ENCODE measurements at places on chromosomes 2 and 18.

DNA sequence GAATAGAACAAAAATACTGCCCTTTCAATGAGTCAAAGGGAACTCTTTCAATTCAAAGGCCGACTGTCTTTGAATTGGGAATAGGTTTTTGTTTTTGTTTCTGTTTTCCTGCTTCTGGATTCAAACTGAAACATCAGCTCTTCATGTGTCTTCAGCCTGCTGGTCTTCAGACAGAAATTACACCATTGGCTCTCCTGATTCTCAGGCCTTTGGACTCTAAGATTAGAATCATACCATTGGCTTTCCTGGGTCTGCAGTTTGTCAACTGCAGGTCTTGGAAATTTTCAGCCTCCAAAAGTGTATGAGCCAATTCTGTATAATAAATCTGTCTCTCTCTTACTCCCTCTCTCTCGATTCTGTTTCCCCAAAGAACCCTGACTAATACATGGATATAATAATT lies 31.1 kb downstream of the CTLA4 start:
- no peak for DNase-seq

DNA sequence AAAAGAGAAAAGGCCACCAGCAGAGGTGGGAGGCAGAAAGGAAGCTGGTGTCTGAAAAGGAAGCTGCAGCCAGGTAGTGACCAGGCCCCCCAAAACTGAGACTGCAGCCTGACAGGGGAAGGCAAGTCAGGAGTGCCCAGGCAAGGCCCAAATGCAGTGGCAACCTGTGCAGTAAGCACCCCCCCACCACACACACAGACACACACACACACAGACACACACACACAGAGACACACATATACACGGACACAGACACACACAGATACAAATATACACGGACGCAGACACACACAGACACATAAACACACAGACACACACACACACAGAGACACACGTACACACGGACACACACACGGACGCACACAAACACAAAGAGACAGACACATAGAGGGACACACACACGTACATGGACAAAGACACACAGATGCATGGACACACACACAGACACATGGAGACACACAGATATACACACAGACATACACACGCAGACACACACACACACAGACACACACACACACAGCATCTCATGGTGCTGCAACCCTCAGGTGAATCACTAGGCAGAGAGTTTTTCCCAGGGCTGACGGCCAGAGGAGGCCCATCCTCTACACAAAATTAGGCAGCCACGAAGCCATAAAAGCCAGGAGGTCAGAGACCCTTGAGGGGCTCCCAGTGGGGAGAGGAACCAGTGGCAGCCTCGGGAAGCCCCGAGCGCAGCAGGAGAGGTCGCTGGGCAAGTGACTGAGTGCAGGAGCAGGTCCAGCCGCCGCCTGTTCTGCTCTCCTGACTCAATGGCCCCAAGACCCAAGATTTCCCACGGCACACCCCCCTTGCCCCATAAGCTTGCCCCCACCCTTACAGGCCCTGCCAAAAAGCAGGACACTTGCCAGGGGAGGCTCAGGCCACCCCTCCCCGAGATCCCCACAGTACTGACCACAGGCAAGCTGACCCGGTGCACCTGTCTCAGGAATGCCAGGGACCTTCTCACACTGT lies 6.3 kb downstream of the SDC1 start:
- no peak for DNase-seq

DNA sequence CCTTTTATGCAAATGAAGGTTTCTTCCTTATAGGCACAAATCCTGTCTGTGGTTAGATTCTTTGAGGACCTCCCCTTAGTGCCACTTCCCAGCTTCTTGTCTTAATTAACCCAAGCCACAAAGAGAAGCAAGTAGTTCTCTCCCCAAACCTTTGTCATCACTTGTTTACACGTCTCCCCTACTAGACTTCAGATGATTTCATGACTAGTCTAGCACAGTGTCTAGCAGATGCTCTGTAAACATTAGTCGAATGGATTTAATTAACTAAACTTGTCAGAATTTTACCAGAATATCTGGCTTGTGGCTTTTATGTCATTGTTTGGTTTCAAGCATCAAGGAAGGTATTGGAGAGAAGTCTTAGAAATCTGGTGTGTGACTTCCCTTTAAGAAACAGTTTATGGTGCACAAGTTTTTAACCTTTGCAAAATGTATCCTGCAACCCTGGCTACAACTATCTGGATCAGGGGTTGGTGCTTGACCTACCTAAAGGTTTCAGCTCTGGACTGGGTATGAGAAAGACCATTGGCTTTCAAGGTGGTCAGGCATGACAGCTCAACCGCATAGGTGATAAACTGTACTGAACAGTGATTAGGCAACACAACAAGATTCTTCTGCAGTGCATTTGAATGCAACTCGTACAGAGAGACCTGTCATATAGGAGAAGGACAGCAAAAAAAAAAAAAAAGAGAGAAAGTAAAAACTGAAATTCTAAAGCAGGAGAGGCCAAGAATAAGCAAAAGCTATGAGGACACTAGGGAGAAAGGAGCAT lies 93.2 kb upstream of the CCDC150 start:
- no peak for DNase-seq

GRCh38 chr18:53710080-53710479 lies 514.4 kb downstream of the MBD2 start:
- DNase-seq = no peak

DNA sequence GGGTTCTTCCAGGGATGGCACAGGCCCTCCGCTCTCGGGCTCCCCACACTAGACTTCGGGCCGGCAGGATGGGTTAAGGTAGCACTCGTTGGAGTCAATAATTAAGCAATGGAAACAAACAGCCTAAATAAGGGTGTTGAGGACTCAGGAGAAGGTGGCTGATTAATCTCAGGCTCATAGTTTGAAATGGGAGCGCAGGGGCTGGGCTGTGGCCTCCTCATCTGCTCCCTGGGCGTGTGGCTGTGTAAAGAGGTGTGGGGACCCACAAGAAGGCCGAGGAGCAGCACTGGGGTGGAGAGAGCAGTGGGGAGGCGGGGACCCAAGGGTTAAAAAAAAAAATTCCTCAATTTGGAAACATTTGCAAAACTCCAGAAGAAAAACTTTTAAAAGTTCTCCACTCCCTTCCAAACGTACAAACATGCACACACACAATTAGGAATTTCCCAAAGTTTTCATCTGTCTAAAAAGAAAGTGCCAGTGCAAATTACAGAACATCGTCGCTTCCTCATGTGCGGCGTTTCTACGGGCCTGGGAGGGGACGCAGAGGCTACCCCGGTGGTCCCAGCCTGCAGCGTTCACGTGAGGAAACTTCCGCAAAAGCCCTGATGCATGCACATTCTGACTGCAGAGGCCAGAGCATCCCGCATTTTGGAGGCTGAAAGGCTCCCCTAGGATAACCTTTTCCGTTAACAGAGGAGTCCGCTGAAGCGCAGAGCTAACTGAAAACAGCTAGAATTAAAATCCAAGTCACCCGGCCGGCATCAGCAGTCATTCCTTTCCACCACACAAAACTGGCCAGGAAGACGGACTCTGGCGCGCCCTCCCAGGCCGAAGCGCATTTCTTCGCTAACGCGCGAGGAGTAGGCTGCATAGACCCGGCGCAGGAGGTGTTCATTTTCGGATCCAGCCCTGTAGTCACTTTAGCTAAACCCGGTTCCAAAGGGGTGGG lies 1.0 kb upstream of the TUBB6 start:
- no peak for DNase-seq

DNA sequence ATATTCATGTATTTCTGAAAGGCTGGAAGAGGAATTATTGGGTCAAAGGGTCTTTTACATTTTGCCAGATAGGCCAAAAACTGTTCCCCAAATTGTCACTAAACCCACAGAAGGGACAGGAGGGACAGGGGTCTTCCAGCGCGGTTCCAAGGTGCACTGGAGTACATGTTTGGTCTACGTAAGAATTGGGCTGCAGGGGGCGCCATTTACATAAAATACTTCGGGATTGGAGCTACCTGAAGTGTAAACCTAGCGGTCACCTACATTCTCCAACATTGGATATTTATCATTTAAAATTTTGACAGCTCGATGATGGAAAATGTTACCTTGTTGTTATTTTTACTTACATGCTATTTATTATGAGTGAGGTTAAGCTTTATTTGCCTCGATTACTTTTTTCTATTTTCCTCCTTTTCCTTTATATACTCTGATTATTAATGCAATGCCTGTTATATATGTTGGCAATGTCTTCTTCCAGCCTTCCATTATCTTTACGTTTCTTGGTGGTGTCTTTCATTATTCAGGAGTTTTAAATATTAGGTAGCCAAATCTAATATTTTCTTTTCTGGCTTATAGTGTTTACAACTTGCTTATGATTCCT lies 43.0 kb upstream of the RAB6C start:
- peak; percentile 13 for DNase-seq

- DNase-seq = no peak
These were observed 67.4 kb downstream of the KLHL29 start for GRCh38 chr2:23452372-23452771.

DNA sequence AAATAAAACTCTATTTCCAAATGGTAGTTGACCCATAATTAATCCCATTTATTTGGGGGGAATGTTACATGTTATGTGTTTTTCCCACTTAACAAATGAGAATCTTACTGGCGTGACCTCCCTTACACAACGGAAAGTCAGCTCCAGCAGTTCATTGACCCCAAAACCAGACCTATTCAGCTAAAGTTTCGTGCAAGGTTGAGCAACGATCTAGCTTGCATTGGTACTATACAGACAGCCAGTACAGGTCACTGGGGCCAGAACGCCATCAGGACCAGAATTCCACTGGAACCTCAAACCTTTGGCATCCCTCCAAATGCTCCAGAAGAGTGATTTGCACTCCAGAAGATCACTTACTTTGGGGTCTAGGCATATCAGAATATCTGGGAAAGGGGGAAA lies 6.8 kb upstream of the CTAGE1 start:
- DNase-seq = no peak

DNA sequence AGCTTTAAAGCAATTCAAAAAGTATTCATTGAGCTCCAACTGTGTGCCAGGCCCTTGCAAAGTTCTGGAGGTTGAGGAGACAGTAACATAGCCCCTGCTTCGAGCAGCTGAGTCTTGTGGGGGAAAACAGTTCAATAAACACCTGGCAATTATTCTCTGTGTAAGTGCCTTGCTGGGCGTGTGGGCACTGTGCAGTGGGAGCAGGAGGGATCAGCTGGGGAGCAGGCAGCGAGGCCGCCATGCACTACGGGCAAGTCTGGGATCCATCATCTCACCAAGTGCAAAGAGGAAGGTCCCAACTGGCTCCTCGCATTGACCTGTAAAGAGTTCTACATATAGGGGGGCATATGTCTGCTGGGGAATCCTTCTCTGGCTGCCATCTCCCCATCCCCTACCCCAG lies 342.2 kb upstream of the HS6ST1 start:
- no peak for DNase-seq

- no peak for DNase-seq
These were observed 703.0 kb downstream of the RNF144A start for GRCh38 chr2:7620255-7620654.

DNA sequence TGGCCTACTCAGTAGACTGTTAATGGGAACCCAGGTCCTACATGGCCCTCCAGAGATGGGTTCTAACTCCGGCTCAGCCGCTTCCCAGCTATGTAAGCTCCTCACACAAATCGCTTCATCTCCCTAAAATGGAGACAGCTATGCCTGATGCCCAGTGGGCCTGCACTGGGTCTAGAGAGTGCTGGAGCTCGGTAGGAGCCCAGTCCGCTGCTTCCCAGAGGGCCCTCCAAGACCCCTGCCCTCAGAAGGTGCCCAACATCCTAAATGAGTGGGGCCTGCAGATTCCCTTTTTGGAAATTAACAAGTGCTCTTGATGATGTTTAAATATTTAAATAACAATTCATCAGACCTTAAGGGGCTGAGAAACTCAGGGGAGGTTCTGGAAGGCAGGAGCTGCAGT lies 47.1 kb downstream of the HS1BP3 start:
- no peak for DNase-seq

- no peak for DNase-seq
These were observed 58.7 kb downstream of the SLC25A12 start for GRCh38 chr2:171835386-171835785.

GRCh38 chr18:617970-618504 lies 21.2 kb downstream of the CLUL1 start:
- no peak for DNase-seq

DNA sequence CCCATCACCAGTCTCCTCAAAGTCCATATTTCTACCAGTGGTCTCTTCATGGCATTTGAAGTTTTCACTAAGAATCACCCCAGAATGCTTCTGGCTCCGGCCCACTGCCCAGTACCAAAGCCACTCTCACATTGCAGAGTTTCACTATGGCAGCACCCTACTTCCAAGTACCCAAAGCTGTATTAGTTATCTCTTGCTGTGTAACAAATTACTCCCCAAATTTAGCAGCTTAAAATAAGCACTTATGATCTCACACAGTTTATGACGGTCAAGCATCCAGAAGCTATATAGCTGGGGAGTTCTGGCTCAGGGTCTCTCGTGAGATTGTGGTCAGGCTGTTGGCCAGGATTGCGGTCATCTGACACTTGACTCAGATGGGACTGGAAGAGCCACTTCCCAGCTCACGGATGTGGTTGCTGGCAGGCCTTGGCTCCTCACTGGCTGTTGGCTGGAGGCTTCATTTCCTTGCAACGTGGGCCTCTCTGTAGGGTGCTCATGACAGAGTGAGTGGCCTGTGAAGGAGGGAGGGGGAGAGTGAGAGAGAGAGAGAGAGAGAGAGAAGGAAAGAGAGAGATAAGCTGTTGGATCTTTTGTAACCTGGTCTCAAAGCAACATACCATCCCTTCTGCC lies 189.5 kb downstream of the CTIF start:
- no peak for DNase-seq

DNA sequence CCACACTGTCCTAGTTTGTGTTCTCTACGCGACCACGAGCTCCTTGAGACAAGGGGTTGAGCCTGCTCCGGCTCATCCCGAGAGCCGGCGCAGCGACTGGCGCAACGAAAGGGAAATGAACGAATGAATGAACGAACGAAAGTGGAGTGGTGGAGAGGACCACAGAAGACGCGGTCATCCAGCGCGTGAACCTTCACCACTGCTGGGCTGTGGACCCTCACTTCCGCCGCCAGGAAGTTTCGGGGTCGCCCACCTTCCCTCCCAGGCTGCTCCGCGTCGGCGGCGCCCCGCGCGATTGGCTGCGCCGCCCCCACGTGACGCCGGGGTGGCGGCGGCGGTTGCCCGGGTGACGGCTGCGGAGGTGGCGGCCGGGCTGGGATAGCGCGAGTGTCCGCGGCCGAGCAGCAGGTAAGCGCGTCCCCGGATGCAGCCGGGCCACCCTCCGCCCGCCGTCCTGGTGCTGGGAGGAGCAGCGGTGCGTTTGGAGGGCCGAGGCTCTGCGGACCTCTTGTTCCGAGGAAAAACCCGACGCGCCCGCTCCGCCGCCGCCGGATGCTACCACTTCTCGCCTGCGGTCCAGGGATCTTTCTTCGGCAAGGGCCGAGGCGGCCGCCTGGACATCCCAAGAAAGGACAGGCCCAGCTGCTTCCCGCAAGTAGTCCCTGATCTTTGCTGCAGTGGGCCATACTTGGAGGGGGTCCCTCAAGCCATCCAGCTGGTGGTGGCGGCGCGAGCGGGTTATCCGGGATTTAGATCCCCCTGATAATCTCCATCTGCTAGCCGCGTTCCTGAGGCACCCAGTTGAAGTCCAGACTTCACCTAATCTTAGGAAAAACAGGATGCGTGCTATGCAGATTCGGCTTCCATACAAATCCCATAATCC lies at the start of gene ARMC9:
Gene ARMC9, plus strand, starts transcription at position 341 of the 883 bp plus-strand sequence. CDS start 7,608 bp downstream, outside the sequence.
- peak; percentile 28 for DNase-seq
